ENCODE measurements at places on chromosomes 4 and X.

- no peak for DNase-seq
Measured at GRCh38 chrX:95629737-95630136, 1054.9 kb upstream of the DIAPH2 start.

- no peak for DNase-seq
Measured at GRCh38 chrX:148984238-148984637, 483.8 kb downstream of the AFF2 start.

DNA sequence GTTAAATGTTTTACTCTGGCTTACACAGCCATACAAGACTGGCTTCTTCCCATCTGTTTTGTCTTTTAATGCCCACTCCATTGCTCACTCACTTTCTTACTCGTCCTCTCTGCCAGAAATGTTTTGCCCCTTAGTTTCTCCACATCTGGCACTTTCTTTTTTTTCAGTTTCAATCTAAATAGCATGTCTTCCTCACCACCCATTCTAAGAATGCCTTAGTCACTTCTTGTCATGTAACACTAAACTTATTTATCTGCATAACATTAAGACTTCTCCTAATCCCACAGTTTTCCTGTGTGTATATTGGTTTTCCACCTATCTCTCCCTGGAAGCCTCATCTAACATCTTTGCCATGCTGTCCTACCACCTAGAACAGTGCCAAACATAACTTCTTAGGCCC, 119.3 kb downstream of the ADAMTS3 start:
- DNase-seq, result no peak

DNA sequence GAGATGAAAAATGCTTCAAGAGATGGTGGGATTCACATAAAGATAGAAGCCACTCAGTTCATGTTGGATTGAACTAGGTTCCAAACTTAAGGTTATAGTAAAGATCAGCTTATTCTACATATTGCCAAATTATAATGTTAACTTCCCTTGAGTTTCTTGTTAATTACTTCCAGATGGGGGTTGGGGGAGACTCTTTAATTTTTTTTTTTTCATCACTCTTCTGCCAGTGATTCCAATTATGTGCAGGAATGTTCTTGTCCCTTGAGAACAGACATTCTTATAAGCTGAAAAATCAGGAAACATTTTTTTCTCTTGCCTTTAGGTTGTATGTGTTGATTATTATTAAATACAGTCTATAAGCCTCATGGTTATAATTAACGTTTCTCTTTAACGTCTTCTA, 30.0 kb downstream of the MND1 start:
- no peak for DNase-seq
